ENCODE measurements at places on chromosomes 12 and 14. TPM values are rescaled to one million over a fixed set of nuclear protein-coding genes. Genes with fewer than 3 reads are reported as not detected.
A peak's percentile ranks its signal among the peaks of the same experiment; 100 is the strongest.

The BDKRB1 gene
- total RNA-seq = 15.3 TPM

The BHLHE41 gene
- 2.4 TPM for total RNA-seq

The OTUB2 gene
- 2.7 TPM for total RNA-seq

The KRT1 gene
- 0.13 TPM for total RNA-seq

The LRR1 gene
- total RNA-seq = 15.4 TPM

The RAB15 gene
- 34.0 TPM for total RNA-seq

DNA sequence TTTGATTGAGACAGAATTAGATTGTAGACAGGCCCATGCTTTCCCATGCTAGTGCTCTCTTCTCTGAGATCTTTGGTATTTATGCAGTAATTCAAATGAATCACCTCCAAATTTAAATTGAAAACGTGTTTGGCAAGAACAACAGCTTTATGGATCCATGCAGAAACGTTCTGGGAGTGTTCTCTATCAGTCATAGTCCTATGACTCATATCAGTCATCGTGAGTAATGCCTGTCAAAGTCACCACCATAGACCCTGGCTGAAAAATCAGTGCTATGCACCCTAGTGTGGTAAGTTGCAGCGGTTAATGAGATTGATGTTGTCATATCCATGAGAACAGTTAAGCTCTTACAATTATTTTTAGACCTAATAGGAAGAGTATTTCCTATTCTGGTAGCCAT lies 90.1 kb upstream of the FOXG1 start:
- peak; percentile 17 for DNase-seq

- DNase-seq = no peak
These were observed 228.4 kb upstream of the OTX2 start for GRCh38 chr14:57038689-57039088.

DNA sequence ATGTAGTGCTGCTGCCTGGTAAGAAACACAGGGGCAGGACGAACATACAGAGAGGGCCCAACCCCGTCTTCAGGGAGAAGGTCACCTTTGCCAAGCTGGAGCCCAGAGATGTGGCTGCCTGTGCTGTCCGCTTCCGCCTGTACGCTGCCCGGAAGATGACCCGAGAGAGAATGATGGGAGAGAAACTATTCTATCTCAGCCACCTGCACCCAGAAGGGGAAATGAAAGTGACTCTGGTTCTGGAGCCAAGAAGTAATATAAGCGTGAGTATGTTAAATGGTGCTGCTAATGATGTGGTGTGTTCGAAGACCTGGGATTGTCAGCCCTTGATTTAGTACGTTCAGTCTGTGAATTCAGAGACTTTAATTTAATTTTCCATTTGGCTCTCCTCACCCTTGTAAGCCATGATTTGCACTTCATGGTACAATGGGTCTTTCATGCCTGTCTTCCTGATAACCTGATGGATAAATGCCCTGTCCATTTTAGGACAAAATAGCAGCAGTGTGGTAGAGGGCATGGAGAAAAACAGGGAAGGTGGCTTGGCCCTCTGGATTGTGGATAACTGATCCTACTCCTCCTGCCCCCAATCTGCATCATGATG lies 318.9 kb downstream of the SNAPC1 start:
- DNase-seq = no peak

- no peak for DNase-seq
These were observed 38.4 kb downstream of the AKAP6 start for GRCh38 chr14:32367516-32367915.

DNA sequence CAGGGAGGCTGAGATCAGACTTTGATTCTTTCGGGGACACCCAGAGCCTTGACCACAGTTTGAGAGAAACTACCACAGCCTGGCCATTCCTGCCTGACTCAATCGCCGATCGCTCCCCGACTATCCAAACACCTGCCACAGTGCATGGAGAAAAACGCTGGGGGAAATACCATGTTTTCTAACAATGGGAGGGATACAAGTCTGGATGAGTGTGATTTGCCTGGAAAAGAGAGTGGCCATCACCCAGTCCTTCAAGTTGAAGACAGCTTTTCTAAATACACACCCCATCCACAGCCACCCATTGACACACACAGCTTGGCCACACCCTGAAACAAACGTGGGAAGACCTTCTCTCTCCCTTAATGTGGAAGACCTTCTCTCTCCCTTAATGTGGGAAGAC lies 6.7 kb upstream of the VASH1 start:
- no peak for DNase-seq

- DNase-seq = peak; percentile 26
These were observed 41.4 kb upstream of the TBX5 start for GRCh38 chr12:114447274-114447716.

DNA sequence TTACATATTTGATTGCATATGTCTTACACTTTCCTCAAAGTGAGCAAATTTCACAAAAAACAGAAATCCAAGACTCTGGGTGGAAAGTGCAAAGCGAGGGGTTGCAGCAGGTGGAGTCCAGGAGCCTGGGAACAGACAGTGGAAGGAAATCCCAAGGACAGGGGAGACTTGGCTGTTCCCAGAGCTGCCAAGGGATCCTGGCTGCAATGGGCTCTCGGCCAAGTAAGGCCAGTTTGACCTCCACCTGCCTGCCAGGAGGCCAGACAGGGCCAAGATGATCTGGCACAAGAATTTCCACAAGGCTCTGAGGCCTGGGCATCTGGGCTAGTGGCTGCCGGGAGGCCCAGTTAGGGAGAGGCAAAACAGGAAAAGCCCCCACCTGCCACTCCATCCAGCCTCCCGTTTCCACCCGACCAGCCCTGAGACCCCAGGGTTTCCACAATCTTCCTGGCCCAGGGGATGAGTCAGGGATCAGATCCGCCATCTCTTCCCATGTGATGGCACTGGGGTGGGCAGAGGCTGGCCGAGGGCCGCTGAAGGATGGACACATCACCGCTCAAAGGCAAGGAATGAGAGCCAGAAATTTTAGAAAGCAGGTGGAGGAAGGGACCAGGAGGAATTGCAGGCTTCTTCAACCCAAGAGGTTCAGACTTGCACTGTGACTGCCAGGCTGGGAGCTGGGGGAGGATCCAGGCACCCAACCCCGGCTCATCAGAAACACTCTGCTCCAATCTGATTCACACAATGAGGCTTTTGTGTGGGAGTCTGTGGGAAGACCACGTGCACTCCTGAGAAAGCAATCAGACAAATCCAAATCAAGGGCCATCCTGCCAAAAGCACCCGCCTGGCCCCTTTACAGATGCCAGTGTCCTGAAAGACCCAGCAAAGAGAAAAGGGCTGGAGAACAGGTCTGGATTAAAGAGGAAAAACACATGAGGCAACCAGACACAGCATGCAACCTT lies 16.3 kb downstream of the SCARB1 start:
- no peak for DNase-seq

- no peak for DNase-seq
These were observed 56.7 kb downstream of the ADIPOR2 start for GRCh38 chr12:1747609-1748008.

DNA sequence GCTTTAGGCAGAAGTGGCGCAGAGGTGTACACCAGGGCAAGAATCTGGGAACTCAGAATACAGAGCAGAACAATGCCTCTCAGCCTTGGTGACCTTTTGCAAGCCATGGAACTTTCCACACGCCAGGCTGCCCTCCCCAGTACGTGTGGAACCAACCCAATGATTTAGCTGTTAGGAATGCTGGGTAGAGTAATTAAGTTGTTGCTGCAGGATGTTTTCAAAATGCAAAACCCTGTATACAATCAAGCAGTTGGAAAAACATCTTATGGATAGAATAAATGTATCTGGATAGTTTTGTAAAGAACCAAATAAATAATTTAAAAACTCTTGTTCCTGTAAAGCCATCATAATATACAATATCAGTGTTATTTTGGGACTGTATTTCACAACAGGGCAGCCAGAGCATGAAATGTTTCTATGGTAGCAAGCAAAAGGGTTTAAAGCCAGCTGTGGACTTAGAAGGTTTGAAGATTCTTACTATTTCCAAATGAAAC lies 19.4 kb downstream of the PPP1R36 start:
- DNase-seq = peak; percentile 55

- no peak for DNase-seq
These were observed 1.4 kb downstream of the NYNRIN start for GRCh38 chr14:24399999-24400718.

DNA sequence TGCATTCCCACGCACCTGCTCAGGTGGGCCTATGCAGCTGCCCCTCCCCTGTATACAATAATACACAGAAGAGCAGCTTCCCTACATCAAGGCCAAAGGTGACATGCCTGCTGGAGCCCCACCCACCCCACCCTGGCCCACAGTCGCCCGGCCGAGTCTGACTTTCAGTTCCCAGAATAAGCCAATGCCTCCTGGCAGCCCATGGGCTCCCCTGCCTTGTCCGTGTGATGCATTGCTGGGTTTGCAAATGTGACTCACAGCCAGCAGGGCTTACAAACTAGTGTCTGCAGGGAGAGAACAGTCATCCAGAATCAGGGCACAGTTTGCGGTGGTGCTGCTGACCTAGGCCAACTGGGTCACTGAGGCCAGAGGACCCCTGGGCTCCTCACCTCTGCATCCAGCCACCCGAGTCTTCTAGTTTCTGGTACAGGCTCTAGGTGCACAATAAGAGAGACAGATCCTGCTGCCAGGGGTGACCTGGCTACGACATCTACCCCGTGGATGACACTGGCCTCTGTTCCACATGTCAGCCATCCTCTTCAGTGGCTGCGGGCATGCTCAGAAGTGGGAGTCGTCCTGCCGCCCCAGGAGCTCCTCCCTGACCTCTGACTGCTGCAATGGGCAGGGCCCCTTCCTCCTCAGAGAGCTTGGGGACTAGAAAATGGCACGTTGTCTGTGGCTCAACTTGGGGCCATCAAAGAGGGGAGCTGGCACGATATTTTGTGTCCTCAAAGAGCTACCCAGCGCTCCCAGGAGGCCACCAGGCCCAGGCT lies 84.5 kb downstream of the CHGA start:
- DNase-seq = no peak

- DNase-seq = peak; percentile 63
These were observed 58.9 kb upstream of the FBXO33 start for GRCh38 chr14:39491134-39491571.

DNA sequence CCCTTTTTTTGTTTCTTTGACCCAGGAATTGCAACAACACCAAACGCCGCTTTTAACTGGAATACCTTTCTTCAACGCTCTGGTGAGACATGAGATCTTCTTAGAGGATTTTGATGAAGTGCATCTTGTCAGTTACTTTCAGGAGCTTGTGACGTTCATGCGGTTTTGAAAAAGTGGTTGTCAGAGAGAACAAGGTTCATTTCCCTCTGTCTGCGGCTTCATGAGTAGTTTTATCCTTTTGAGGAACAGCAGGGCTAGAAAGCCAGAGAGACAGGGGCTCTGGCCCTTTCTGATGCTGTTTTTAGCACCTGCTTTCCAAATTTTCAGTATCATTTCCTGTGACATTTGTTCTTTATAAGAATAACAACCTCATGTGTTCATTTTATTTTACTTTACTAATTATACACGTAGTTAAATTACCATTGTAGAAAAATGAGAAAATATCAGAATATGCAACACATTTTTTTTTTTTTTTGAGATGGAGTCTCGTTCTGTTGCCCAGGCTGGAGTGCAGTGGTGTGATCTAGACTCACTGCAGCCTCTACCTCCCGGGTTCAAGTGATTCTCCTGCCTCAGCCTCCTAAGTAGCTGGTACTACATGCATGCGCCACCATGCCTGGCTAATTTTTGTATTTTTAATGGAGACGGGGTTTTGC lies 61.8 kb downstream of the GLT1D1 start:
- no peak for DNase-seq

GRCh38 chr12:96529912-96530311 lies 40.5 kb downstream of the CFAP54 start:
- no peak for DNase-seq

- no peak for DNase-seq
These were observed 11.7 kb downstream of the TNFRSF1A start for GRCh38 chr12:6330192-6330591.

DNA sequence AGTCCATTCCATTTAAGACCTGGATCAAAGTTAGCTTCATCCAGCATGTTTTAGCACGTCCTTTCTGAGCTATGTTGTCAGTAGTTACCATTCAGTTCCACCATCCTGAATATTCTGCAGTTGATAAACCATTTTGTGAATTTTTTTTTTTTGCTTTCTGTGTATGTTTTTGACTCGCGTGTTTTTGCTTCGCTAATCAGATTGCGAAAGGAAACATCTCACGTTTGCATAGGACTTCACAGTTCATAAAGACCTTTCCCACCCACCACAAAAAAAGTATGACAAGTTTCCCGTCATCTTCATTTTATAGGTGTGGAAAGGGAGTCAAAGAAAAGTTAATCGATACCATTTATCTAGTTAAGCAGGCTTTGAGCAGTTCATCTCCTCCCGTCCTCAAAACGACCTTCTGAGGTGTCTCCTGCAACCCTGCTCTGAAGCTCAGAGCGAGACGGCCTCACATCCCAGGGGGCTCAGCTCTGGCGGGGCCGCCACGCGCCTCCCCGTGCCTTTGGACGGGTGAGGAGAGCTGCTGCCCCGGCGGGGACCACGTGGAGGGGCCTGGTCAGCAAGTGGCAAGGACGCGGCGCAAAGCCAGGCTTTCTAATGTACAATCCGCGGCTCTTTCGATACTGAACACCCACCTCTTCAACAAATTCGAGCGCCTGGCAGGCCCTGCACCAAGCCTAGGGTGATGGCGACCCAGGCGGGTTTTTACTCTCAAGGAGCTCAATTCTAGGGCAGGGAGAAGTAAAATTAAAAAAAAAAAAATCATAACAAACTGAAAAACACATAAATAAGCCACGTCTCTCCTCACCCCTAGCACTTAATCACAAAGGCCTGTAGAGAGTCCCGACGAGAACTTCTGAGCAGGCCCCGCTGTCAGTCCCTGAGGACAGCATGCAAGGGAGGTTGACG lies 988 bp upstream of the TMEM263 start:
- DNase-seq = peak; percentile 23

GRCh38 chr12:5733136-5733755 lies 211.8 kb downstream of the ANO2 start:
- no peak for DNase-seq

All from hepatocyte (in vitro differentiated cells).